ENCODE measurements at places on chromosomes 2 and 18.

GRCh38 chr2:30361751-30362394 is 85.2 kb upstream of the LCLAT1 start:
- no peak for DNase-seq

GRCh38 chr2:104818264-104818663 is 35.7 kb upstream of the POU3F3 start:
- no peak for DNase-seq

GRCh38 chr2:168355779-168356476 is 100.1 kb upstream of the CERS6 start:
- no peak for DNase-seq

GRCh38 chr2:46923041-46923528 is 7.5 kb upstream of the MCFD2 start:
- no peak for DNase-seq

DNA sequence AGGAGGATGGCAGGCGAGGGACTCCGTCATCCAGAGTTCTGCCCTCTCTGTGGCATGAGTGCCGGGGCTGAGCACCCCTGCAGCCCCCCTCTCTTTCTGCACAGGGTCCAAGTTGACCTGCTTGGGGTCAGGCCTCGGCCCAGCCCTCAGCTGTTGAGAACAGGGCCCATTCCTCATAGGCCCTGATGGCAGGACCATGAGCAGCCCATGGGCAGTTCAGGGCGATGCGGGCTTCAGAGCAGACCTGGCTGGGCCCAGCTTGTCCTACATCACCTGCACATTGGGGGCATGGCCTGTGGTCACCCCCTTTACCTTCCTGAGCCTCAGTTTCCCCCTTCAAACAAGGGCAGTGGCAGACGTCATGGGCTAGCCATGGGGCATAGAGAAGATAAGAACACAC is 238.1 kb downstream of the SEPTIN10 start:
- no peak for DNase-seq

DNA sequence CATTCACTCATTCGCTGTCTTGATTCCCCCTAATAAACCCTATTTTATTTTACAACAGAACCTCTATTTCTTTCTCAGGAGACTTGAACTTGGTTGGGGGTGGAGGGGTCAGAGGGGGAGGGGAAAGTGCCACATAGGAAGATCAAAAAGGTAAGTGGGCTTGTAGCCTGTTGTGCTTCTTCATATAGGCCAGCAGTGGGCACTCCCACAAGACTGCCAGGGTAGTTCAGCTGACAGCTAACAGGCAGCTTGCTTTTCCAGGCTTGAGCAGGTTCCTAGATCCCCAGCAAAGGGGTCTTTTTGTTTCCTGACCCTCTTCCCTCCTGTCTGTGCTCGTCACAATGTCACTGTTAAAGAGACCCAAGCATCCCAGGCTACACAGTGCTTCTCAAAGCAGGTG is 829 bp upstream of the KIAA2012 start:
- DNase-seq, result no peak

DNA sequence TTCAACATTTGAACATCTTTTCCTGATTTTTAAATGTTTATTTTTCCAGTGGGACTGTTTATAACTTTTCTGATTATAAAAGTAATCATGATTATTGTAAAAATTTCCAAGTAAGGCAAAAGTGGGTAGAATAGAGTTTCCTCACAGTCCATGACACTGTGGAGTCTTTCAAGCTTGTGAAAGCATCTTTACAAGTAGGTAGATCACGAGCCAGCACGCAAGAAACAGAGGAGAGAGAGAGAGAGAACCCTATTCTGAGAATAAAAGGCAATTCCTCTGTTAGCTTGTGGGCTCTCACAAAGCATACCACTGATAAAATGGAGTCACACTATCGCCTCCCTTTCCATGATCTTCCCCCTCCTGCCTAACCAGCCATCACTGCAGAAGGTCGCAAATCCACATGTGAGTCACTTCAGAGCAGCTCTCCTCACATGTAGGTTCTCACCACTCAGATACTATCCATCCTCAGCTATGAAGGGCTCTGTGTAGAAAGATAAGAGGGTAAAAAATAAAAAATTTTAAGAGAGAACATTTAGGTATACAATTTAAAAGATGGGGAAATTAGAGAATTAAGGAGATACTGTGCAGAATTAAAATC is 40.3 kb downstream of the AAK1 start:
- no peak for DNase-seq

DNA sequence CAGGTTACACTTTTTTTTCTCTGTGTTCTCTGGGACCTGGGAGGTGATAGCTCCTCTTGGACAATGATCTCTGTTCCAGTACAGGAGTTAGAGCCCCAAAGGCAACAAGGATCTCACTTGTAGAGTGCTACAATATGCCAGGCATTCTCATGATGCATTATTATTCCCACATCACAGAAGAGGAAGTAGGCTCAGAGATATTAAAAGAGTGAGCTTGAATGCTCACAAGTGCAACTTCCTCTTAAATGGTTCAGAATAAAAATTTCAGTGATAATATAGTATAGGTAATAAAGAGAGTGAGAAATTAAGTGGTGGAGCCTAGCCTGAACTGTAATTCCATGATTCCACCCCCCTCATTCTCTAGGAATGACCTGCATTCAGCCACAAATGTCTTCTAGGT is 21.4 kb downstream of the POLE4 start:
- DNase-seq, result no peak
